GM23248 (cell line): ENCODE measurements at places on chromosomes 7 and 10. TPM values are rescaled to one million over a fixed set of nuclear protein-coding genes. Genes with fewer than 3 reads are reported as not detected.

Gene PAPOLB
- 0.11 TPM in 1 of 2 replicates, not detected in the other for total RNA-seq

Gene CPA5
- total RNA-seq, result not detected in 2 replicates

Gene SYPL1
- total RNA-seq, result 49.0 and 59.7 TPM in 2 replicates

Gene EBLN1
- not detected in 2 replicates for total RNA-seq

Gene RASSF4
- 1.0 and 2.1 TPM in 2 replicates for total RNA-seq

GRCh38 chr10:6776170-6776569 lies 196.1 kb upstream of the PRKCQ start:
- no peak for DNase-seq

GRCh38 chr7:51430480-51431086 lies 114.0 kb upstream of the COBL start:
- DNase-seq, result peak; percentile 62

DNA sequence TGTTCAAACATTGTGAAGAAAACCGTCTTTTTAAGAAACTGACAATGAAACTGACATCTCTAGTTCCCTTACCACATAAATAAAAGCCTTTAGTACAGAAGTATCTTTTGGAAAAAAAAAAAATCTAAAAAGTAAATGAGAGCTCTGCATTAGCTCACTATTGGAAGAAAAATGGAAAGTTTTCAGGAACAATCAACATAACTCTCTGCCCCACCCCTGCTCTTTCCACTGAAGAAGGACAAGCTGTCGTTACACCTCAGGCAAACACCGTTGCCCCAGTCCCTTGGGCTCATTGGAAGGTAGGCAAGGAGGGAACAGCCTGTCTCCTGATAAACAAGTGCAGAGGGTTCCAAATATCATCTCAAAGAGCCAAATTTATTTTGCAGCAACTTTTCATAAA lies 22.4 kb upstream of the C1QL3 start:
- DNase-seq, result no peak

GRCh38 chr7:136998495-136998894 lies 130.0 kb downstream of the CHRM2 start:
- peak; percentile 44 for DNase-seq

GRCh38 chr10:35041502-35041879 lies 48.6 kb downstream of the CUL2 start:
- peak; percentile 40 for DNase-seq

GRCh38 chr7:32957326-32958045 lies at the start of gene FKBP9:
Gene FKBP9, plus strand, starts transcription at chr7:32957440. Its CDS starts 134 bp downstream, at chr7:32957574.
- peak; percentile 95 for DNase-seq

- no peak for DNase-seq
Observed at GRCh38 chr7:24707988-24708615, 49.2 kb downstream of the GSDME start.

- DNase-seq, result peak; percentile 90
Observed at GRCh38 chr10:689452-690371, at the start of gene DIP2C. Gene DIP2C, minus strand, starts transcription at chr10:689668. Its CDS starts 90 bp downstream, at chr10:689578.

DNA sequence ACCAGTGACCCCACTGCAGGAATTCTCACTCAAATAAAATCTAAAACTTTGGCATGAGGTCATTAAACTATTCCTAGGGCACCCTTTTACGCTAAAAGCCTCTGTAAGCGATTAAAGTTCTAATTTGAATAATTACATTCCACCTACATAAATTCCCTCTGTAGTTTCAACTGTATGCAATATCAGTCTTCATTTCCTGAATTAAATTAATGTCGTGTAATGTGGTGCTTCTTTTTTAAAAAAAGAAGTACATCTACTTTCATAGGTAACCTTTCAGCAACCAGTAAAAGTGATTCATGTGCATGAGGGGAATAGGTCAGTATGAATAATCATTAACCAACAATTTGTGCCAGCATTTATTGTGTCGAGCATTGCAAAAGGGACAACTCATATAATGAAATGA lies 44.7 kb downstream of the IMMP2L start:
- DNase-seq, result no peak

- no peak for DNase-seq
Observed at GRCh38 chr10:78579995-78580394, 488.8 kb upstream of the ZMIZ1 start.

GRCh38 chr7:151198945-151199848 lies 11.1 kb downstream of the H2BK1 start:
- DNase-seq, result no peak

DNA sequence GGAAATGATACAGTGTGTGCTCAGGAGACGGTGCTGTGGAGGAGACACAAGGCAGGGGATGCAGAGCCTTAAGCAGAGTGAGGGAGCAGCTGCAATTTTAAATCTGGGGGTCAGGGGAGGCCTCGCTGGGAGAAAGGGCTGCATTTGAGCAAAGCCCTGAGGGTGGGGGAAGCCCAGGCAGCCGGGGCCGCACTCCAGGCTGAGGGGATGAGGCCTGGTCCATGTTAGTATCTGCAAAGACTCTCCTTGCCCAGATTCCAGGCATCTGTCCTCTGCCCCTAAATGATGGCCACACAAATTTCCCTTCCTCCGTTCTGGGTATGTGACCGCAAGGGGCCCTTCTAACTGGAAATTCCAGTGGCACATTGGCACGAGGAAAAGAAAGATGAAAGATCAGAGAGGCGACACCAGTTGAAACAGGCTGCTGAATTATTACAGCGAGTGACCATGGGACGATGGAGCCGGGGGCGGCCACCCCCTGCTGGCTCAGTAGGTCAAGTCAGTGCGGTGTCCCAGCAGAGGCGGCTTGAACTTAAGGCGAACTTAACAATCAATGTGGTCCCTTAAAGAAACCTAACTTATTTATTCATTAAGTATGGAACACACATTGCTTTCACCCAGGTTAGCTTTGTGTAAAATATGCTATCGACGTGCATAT lies 62.3 kb upstream of the KAT6B start:
- DNase-seq, result no peak

DNA sequence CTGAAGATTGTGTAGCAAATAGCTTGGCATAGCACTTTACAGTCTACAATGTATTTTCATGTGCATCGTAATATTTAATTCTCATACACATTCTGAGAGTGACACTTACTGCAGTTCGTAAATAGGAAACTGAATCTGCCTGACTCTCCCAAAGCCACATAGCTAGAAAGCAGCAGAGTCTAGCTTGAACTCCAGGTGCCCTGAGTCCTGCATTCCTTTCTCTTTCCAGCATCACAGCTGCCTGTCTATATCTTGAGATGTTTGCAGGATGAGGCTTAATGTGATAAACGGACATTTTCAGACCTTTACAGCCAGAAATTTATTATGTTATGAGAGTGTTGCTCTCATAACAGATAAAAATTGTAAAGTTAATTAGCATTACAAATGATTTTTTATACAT lies 132.9 kb upstream of the PLXDC2 start:
- DNase-seq, result no peak

DNA sequence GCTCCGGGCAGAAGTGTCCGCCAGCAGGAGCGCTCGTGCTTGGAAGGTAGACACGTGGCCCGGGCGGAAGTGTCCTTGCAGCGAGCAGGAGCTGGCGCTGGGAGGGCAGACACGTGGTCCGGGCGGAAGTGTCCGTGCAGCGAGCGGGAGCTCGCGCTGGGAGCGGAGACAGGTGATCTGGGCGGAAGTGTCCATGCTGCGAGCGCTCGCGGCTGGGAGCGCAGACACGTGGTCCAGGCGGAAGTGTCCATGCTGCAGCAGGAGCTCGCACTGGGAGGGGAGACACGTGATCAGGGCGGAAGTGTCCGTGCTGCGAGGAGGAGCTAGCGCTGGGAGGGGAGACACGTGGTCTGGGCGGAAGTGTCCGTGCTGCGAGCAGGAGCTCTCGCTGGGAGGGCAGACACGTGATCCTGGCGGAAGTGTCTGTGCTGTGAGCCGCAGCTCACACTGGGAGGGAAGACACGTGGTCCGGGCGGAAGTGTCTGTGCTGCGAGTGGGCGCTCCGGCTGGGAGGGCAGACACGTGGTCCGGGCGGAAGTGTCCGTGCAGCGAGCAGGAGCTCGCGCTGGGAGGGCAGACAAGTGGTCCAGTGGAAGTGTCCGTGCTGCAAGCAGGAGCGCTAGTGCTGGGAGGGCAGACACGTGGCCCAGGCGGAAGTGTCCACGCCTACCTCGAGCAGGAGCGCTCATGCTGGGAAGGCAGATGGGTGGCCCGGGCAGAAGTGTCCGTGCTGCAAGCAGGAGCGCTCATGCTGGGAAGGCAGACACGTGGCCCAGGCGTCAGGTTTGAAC lies 41.1 kb upstream of the PRKAR1B start:
- DNase-seq, result peak; percentile 10
